GM10248 (cell line): ENCODE measurements at places on chromosomes 11 and 22.
A peak's percentile ranks its signal among the peaks of the same experiment; 100 is the strongest.

DNA sequence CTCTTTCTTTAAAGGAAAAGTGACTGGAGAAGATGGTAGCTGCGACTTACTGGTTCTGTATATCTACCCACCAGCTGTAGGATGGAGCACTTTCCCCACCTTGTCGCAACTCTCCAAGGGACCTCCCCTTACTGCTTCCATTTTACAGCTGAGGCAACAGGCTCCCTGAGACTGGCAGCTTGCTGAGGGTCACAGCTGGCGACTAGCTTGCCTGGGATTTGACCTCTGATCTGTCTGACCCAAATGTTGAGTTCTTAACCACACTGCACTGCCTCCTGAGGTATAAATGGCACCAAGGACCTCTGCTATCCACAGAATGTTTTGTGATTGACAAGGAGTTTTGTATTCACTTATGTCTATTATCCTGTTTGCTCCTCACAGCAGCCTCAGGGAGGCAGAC is 115.0 kb upstream of the NNMT start:
- no peak for DNase-seq

DNA sequence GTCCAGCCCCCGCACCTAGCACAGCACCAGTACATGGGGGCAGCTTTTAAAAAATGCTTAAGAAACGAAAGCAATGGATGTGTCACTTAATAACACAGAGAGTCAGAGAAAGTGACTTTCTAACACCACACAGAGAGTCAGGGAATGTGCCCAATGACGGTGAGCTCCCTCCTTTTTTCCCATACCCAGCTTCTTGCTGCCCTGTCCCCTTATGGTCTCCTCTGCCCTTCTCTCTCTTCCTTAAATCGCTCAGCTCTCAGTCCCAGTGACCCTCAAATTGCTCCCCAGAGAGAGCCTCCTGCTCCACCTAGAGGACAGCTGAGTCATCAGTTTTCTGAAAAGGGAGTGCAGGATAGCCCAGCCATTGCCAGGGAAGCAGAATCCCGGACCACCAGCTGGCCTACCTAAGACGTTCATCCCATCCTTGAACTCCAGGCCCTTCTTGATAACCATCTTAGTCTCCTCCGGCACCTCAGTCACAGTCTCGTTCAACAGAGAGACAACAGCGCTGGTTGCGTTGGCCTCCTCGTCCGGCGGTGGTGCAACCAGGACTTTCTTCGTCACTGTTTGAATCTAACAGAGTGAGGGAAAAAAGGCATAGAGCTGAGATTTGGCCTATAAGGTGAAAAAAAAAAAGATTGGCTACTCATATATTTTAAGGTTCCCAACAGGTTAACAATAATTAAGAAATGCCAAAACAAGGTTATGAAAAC is 113.5 kb downstream of the SLC1A2 start:
- peak; percentile 62 for DNase-seq

GRCh38 chr22:40805239-40805638 is 13.9 kb downstream of the SLC25A17 start:
- DNase-seq = no peak

DNA sequence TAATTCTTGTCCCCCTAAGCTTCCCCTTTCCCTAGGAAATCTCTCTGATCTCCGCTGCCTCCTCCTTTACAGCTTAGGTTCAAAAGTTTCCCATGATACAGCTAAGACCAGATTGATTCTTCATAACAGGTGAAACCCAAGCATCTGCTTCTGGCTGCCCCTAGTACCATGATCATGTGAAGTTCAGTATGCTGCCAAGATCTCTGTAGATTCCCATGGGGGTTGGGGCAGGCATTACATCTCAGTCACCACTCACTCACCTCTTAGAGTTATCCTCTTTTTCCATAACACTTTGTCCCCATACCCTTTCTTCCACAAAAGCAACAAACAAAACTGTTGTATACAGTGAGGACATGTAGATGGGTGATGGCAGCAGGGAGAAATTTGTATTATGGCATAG is 44.0 kb downstream of the RRP8 start:
- no peak for DNase-seq

- no peak for DNase-seq
Measured at GRCh38 chr11:120807414-120808150, 216.3 kb upstream of the TBCEL start.

DNA sequence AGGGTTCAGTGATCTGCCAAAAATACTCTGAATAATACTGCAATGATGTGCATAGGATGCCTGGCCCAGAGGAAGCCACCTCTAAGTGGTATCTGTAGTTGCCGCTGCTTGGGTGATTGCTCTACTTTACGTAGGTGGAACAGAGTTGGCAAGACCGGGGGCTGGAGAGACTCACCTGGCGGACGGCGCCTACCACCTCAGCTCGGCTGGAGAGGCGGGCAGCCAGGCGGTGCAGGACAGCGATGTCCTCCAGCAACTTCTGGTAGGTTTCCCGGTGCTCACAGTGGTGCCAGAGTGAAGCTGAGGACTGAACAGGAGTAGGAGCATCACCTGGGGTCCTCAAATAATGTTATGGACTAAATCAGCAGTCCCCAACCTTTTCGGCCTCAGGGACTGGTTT is 34.5 kb upstream of the LYVE1 start:
- DNase-seq = no peak

DNA sequence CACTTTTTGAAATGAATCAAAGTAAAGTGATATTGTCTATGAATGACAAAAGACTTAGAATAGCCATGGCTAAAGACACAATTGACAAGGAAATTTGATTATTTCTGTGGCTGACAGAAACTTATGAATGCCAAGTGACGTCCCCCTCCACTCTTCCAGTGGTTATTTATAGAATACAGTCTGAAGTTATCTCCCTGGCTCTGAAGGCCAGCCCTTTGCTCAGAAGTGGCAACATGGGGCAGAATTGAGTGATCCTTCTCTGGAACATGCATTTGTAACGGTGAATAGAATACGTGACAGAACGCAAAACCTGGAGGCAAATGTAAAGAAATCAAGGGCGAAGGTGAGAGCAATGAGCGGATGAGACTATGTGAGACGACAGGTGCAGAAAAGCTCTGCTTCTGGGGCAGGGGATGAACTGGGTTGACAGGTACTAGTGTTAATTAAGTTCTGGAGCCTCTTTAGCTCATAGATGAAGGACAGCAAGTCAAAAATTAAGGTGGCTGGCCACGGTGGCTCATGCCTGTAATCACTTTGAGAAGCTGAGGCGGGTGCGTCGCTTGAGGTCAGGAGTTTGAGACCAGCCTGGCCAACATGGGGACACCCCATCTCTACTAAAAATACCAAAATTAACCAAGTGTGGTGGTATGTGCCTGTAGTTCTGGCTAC is 585.7 kb upstream of the B3GAT1 start:
- no peak for DNase-seq

GRCh38 chr11:332651-333480 is 12.2 kb upstream of the IFITM3 start:
- DNase-seq = no peak

GRCh38 chr11:40095446-40095845 is 1364.0 kb downstream of the LRRC4C start:
- no peak for DNase-seq

GRCh38 chr11:107824668-107825369 is 33.8 kb downstream of the SLC35F2 start:
- DNase-seq = no peak

- DNase-seq = no peak
Measured at GRCh38 chr11:69463181-69463994, 18.1 kb upstream of the LINC01488 start.

DNA sequence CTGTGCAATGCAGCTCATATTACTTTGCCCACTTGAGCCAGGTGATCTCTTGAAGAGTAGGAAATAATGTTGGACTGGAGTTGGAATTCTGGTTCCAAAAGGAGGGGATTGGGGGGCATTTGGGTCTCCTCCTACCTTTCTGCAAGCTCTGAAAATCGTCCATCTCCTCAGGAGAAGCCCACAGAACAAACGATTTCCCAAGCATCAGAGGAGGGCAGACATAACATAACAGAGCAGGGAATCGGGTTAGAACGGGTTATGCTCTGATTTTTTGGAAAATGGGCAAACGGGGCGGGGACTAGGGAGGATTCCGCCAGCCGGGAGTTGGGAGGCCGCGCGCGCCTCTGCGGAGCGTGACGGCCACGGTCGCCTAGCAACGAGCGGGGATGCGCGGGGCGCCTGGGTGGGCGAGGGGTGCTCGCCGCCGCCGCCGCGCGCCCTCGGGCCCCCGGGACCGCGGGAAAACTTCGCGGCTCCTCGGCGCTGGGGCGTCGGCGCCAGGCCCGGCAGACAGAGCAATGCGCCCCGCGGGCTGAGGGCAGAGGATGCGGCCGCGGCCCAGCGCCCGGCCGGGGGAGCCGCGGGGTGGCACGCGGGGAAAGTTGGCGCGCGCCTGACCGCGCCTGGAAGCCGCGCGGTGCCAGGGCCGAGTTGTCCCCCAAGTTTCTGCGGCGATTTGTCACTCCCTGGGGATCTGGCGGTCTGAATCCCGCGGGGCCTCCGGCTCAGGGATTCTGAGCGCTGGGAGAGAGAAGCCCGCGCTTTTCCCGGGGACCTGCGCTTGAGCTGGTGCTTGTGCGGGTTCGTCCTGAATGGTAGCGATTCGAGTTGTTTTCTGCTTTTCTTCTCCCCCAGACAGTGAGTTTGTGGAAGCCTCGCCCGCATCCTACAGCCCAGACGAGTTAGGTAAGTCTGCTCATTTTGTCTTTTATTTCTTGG is 27.8 kb upstream of the AMOTL1 start:
- peak; percentile 28 for DNase-seq

DNA sequence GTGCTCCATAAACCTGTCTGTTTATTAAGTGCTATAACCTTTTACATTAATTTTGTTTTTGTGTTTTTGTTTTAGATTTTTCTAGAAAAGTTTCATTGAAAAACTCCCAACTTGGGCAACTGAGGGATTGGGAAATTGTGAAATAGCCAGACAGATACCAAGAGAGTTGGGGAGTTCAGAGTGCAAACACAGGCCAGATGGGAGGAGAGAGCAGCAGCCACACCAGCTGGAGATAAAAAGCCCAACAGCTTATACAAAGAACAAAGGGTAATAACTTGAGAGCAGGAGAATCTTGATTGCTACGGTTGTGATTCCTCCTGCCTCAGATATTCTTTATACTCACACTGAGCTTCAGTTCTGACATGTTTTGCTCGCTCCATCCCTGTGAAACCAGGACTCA is 1642.2 kb downstream of the LRRC4C start:
- no peak for DNase-seq

DNA sequence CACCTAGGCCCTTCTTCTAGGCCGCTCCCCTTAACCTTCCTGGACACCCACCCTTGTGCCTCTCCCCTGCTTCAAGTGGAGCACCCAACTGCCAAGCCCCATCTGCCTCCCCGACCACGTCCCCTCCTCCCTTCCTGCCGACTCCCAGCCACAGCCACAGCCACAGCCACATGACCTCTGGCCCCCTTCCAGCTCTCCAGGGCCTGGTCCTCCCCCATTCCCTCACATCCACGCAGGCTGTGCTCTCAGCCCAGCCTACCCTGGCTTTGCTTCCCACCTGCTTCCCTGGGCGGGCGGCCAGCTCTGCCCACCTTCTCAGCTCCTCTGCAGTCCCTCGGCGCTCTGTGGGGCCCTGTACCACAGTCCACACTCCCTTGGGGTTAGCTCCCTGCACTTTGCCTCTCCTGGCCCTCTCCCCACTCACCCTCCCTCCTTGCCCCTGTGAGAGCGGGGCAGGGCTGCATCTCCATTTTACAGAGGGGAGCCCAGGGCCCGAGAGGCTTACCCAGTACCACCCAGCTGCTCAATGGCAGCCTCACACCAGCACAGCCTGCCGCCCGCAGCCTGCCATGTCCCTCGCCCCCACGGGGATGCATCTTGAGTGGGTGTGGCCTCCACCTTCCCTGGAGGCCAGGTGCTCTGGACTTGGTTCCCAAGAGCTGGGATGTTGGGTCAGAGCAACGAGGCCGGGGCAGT is 20.3 kb downstream of the PARVG start:
- no peak for DNase-seq

DNA sequence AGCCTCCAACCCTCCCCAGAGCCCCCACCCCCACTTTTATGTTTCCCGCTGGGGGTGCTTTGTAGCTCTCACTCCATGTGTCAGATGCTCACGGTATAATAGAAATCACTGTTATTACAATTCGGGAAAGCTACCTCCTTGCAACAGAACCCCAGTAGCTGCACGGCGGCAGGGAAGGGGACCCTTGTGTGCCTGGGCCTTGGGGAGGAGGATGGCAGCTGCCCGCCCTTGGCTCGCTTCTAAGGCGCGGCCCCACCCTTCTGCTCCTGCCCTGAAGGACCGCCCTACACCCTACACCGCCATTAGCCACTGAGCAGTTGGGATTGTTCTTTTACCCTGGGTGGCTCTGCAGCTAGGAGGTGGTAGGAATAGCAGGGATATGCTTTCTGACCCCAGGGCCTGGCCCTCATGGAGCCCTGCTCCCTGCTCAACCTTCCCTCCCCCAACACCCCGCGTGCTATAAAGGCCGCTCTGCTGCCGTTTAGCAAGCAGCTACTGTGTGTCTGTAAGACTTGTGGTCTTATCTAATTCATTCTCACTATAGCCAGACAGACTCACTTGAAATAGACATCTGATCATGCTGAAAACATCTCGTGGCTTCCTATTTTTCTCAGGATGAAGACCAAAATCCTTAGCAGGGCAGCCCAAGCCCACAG is 219.7 kb downstream of the CEP164 start:
- no peak for DNase-seq

DNA sequence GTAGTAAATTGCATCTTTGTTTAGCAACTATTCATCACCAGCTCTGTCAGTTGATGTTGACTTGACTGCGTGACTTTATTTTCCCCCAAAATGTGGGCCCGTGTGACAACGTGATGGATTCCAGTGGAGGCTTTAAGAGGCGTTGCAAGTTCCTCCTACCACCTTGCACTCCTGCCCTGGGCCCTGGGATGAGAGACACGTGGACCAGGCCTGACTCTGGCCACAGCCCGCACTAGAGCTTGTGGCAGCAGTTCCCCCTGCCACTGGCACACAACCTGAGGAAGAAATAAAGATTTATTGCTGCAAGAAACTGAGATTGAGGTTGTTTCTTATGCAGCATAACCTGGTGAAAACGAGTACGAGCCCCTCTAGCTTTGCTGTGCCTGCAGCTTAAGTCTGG is 31.9 kb downstream of the RASD2 start:
- no peak for DNase-seq

DNA sequence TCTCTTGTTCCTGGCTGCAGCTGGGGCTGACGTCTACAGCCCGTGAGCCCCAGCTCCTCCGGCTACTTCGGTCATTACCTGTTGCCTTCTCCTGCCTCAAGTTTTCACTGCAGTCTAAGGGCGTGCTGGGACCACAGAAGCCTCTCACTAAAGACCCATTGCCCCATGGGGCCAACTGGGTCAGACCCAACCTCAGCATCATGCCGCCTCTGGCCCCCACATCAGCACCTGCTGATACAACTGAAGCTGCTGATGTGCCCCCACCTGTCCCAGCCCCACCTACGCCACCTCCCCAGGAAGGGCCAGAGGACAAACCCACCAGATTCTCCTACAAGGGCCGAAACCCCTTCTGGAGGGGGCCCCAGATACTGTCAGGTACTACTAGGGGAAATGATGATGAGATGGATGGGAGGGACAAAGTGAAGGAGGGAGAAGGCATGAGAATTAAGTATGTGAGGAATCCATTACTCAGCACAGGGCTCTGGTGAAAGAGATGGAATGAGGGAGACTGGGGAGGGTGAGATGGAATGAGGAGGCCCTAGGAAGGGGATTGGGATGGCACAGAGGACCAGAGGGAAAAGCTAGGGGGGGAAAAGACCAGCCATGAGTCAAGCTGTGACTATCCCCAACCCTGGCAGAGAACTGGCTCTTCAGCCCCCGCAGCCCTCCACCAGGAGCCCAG is 5.1 kb downstream of the C11orf42 start:
- no peak for DNase-seq

GRCh38 chr11:26960281-26960680 is 33.6 kb upstream of the FIBIN start:
- no peak for DNase-seq
